ENCODE measurements at places on chromosomes 4 and X.

DNA sequence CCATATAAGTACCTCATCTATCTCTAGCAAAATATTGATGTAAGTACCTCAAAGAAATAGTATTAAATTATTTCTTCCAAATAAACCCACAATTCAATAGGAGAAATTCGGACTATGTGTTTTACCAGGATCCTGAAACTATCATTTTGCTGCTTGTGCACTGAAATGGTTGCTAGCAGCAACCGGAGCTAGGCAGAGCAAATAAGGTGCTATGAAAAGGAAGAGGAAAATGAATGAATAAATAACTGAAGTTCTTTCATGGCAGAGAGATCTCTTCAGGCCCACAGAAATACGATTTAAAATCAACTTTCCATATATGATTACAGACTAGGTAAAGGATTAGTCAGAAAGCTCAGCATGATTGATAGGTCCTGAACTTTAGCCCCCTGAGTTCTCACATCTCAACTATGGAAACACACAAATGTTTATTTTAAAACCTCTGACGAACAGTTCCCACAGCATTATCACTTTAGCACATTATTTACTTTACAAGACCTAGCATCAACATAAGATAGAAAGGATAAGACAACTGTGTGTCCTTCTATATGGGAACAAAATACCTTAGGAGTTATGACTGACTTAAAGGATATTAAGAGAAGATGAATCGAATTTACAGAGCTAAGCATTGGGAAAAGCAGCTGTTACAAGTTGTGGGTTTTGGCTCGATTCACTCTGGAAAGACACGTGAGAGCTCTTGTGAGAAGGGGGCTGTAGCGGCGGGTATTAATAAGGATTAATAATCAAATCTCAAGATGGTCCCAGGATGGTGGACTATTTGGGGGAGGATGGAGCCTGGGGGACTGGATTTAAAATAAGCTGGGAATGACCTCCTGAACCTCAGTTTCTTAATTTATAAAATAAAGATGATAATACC lies 104.3 kb downstream of the CORIN start:
- DNase-seq: peak; percentile 7

DNA sequence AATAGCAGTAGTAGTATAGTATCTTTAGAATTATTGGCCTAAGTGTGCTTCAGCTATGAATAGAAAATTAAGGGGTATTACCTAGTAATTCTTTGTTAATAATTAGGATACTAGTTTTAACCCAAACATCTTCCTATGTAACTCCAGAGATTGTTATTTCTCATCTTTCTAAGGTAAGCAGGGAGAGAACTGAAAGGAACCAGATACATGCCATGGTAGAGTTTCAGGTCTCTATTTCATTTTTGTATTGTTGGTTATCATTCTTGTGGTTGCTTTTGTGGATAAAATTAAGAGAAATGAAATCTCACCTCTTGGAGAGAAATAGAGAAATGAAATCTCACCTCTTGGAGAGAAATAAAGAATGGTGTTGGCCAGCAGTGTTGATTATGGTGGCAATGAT lies 597.1 kb upstream of the CT83 start:
- no peak for DNase-seq

DNA sequence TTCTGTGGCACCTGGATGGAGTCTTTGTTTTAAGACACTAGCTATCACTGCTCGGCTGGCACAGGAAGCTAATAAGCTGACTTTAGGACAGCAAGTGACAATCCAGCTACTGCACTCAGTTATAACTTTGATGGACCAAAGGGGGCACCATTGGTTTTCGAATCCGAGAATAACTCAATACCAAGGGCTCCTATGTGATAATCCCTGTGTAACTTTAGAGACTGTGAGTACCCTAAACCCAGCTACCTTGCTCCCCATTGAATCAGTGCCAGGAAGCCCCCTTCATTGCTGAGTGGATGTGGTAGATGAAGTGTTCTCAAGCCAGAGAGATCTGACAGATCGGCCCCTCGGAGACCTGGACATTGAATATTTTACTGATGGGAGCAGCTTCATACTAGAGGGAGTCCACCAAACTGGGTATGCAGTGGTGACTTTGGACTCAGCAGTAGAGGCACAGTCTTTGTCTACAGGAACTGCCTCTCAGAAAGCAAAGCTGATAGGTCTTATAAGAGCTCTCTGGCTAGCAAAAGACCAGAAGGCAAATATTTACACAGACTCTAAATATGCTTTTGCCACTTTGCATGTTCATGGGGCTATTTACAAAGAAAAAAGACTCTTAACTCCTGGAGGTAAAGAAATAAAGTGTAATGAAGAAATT lies 35.5 kb upstream of the UGT2B7 start:
- no peak for DNase-seq

- DNase-seq: no peak
These were observed 165.4 kb upstream of the USP38 start for GRCh38 chr4:143019351-143019750.

DNA sequence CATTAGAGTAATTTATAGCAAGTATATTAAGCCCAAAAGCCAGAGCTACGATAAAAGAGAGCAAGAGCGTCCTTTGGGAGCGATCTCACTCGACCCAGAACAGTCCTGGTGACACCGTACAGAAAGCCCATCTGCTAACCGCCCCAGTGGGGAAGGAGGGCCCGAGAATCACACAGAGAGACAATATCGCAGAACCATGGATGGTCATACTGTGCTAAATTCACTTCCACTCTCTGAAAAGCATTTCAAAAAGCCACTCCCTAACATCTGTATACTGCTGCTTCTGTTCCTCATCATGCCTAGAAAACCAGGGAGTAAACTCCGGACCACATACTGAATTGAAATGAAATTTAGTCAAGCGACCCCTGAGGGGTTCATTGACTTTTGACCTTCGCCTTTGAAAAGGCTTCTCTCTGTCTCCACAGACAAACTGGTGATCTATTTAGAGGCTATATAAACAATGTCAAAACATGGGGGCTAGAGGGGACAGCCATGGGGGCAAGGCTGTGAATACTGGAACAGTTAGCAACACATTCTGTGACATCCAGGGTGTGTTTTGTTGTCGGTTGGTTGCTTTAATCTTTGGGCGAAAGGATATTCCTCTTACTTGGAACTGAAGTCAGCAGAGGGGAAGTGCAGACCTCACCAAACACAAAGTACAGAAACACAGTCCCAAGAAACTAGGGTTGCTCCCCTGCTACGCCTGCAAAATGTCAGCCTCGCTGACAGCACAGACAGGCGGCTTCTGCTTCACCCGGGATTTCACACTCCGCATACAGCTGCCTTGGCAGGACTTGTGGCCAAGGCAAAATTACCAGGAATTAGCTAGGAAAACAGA lies 129.0 kb upstream of the RASGEF1B start:
- DNase-seq: no peak

DNA sequence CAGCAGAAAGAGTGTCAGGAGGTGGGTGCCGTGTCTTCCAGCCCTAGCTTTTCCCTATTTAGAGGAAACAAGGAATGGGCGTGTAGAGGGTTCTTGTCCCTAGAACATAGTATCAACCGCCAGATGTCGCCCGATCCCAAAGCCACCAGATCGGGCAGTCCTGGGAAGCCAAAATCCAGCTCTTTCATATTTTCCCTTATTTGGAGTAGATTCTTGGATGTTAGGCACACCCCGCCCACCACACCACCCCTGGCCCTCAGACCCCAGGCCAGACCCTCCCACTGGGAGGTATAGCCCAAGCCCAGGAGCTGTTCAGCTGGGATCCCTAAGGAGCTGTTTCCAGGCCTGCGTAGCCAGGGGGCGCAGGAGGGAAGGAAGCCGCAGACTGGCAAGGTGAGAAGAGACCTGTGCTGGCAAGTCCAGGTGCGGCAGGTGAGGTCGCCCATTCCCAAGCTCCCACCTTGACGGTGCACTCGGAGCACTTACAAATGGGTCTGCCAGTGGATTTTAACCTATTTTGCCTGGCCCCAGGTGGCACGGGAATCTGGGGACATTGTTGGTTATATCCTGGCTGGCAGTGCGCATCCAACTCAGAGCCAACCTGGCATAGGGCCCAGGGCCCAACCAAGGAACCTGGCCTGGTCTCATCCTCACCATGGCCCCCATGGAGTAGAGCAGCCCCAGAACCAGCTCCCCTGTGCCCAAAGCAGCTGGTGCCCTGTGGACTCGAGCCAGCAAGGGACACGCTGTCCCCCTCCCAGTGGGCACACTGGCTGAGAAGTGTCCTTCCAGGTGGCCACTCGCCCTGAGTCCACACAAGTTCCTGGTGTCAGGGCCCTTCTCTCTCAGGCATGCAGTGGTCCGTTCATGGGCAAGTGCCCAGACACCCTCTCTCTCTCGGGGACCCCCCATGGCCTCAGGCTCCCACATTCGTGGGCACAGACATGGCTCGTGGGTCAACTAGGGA lies 811 bp downstream of the FLNA start:
- DNase-seq: peak; percentile 83

- peak; percentile 68 for DNase-seq
These were observed 294.0 kb downstream of the CAMK2D start for GRCh38 chr4:113467581-113467980.

DNA sequence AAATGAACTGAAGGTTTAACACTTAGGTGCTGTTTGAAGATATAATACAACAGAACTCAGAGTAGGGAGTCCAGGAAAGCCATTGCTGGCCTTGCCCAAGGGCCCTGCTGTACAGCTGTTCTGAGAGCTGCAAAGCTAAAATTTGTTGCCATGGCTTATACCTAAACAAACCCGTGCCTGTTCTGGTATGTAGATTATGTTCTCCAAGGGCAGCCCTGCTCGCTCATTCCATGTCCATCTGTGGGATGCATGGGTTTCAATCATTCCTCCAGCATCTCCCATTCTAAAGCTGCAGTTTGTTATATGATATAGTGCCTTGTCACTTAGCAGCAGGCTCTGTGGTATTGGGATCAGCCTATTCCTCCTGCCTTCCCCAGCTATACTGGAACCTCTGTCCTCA lies 80.8 kb upstream of the BMPR1B start:
- DNase-seq: peak; percentile 38

DNA sequence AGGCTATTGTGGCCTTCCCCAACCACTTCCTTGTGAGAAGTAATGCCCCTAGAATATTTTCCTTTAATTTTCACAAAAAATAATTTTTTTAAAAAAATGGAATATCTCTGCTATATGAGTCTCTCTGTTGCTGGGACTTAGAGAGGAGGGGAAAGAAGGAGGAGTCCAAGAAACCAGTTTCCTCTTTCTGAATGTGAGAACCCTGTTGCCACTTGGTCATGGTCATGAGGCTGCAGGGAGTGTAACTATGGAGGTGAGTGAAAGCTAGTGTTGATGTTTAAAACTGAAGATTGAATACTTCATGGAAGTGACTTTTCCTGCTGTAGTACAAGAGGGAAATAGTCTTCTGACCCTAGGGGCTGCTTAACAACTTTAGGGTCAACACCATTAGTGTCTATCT lies 20.4 kb downstream of the KIAA1210 start:
- DNase-seq: no peak
